ENCODE measurements at places on chromosomes 2 and 18.

- H3K27me3 ChIP-seq: peaks cover 15% of the 10 kb centered on the region
These were observed 41.4 kb upstream of the CTDP1 start for GRCh38 chr18:79637921-79638909.

DNA sequence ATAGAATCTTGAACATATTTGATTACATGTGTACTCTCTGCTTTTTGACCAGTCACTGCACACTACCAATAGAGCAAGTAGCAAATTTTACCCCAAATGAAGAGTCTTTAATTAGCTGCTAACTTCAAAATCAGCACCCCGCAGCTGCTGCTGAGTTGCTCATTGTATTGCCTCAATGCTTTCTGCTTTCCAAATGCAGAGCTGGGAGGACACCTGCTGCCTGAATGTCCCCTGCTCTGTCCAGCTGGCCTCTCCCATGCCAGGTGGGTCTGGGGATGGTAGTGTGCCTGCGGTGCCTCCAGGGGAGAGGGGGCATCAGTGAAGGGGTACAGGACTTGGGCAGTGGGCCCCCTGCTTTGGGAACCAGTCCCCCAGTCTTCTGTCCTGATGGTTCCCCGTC, 184.8 kb downstream of the PRKCE start:
- H3K4me1 ChIP-seq: no peaks in the 10 kb centered on the region
- DNase-seq: no peak
- H3K36me3 ChIP-seq: no peaks in the 10 kb centered on the region
- H3K27ac ChIP-seq: no peak overlapping the region
- H3K4me3 ChIP-seq: no peak overlapping the region

- H3K36me3 ChIP-seq: no peaks in the 10 kb centered on the region
- H3K4me3 ChIP-seq: no peak overlapping the region
- H3K4me1 ChIP-seq: no peaks in the 10 kb centered on the region
- no peaks in the 10 kb centered on the region for H3K27me3 ChIP-seq
- no peak overlapping the region for H3K27ac ChIP-seq
- DNase-seq: no peak
These were observed 306.2 kb upstream of the KCNJ3 start for GRCh38 chr2:154392256-154392655.

- no peak overlapping the region for H3K27ac ChIP-seq
- H3K4me3 ChIP-seq: no peak overlapping the region
- no peaks in the 10 kb centered on the region for H3K27me3 ChIP-seq
- H3K36me3 ChIP-seq: no peaks in the 10 kb centered on the region
- DNase-seq: no peak
These were observed 637.1 kb upstream of the CHAC2 start for GRCh38 chr2:53130441-53130943.

- H3K27ac ChIP-seq: no peak overlapping the region
- DNase-seq: no peak
- no peak overlapping the region for H3K4me3 ChIP-seq
- no peaks in the 10 kb centered on the region for H3K36me3 ChIP-seq
- no peaks in the 10 kb centered on the region for H3K27me3 ChIP-seq
These were observed 107.1 kb downstream of the PIEZO2 start for GRCh38 chr18:11042247-11042646.

DNA sequence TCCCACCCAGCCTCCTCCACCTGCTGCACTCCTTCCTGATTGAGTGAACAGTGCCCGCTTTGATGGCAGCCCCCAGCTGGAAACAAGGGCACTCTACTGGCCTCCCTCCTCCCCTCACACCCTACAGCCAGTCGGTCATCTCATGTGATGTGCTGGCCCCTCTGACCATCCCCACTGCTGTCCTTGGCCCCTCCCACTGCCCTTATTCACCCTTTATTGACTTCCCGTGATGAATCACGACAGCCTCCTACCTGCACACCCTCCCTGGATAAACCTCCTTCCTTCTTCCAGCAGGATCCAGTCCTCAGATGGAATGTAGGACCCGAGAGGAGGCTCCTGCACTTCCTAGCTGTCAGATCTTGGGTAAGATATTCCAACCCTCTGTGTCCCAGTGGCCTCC, 186.5 kb upstream of the SH3BP4 start:
- no peaks in the 10 kb centered on the region for H3K27me3 ChIP-seq
- no peaks in the 10 kb centered on the region for H3K36me3 ChIP-seq
- H3K27ac ChIP-seq: no peak overlapping the region
- H3K4me1 ChIP-seq: no peaks in the 10 kb centered on the region
- no peak for DNase-seq

DNA sequence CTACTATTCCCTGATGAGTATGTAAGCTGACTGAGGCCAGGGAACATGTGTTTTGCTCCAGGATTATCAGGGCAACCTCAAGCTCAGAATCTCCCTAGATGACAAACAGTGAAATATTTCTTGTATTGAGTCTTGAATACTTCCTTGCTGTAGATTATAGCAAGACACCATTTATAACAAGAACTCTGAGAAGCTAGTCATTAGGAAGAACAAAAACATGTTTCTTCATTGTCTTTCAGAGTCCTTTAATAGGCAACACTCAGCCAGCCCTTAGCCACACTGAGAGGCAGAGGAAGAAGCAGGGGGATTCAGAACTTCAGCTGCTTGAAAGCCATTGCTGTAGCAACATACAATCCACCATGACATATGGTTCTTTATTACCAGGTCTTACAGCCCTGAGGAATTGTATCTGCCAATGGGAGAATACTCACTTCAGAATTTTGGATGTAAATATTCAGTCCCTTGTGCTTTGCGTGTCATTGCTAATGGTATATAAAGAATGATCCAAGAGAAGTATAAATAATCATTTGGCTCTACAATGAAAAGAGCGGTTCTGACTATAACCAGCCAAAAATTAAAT, 117.5 kb upstream of the NCKAP5 start:
- H3K36me3 ChIP-seq: no peaks in the 10 kb centered on the region
- no peaks in the 10 kb centered on the region for H3K4me1 ChIP-seq
- H3K4me3 ChIP-seq: no peak overlapping the region
- no peaks in the 10 kb centered on the region for H3K27me3 ChIP-seq
- H3K27ac ChIP-seq: no peak overlapping the region
- no peak for DNase-seq

GRCh38 chr18:79927607-79928562, 23.6 kb downstream of the SLC66A2 start:
- H3K4me3 ChIP-seq: no peak overlapping the region
- H3K27me3 ChIP-seq: no peaks in the 10 kb centered on the region
- H3K27ac ChIP-seq: no peak overlapping the region
- DNase-seq: peak; percentile 11
- no peaks in the 10 kb centered on the region for H3K36me3 ChIP-seq

GRCh38 chr2:12052796-12053195, 306.4 kb downstream of the LPIN1 start:
- H3K4me1 ChIP-seq: no peaks in the 10 kb centered on the region
- no peak for DNase-seq
- H3K36me3 ChIP-seq: no peaks in the 10 kb centered on the region

GRCh38 chr18:24208270-24209035, 69.6 kb downstream of the CABYR start:
- H3K4me1 ChIP-seq: no peaks in the 10 kb centered on the region
- no peak overlapping the region for H3K27ac ChIP-seq
- no peak overlapping the region for H3K4me3 ChIP-seq
- no peak for DNase-seq

DNA sequence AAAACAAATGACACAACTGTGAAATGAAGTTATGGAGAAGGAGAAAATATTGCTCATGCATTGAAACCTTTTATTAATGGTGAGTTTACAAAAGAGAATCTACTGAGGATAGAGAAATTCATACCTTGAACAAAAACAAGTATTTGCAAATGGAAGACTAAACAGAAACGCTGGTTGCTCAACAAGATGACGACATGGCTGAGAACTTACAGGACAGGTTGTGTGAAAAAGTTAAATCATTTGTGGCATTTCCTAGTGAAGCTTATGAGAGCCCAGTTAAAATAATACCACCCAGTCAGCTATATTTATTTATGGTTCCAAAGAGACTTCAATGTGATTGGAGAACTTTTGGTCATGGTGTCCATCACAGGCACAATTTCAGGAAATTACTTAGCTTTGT, 148.6 kb upstream of the PKDCC start:
- H3K36me3 ChIP-seq: no peaks in the 10 kb centered on the region
- H3K4me1 ChIP-seq: no peaks in the 10 kb centered on the region
- DNase-seq: no peak
- no peaks in the 10 kb centered on the region for H3K27me3 ChIP-seq
- H3K4me3 ChIP-seq: no peak overlapping the region
- no peak overlapping the region for H3K27ac ChIP-seq

GRCh38 chr2:145088756-145089155, 568.8 kb upstream of the ZEB2 start:
- no peak overlapping the region for H3K4me3 ChIP-seq
- no peak for DNase-seq
- H3K27ac ChIP-seq: no peak overlapping the region
- no peaks in the 10 kb centered on the region for H3K36me3 ChIP-seq

- no peak overlapping the region for H3K4me3 ChIP-seq
- peaks cover 8% of the 10 kb centered on the region for H3K4me1 ChIP-seq
- H3K27ac ChIP-seq: peak overlapping the region; percentile 72
- no peak for DNase-seq
These were observed 122.7 kb downstream of the VAPA start for GRCh38 chr18:10036479-10036878.
